ENCODE measurements at places on chromosomes 2 and 18. TPM values are rescaled to one million over a fixed set of nuclear protein-coding genes. Genes with fewer than 3 reads are reported as not detected.

GRCh38 chr2:43193652-43194120, 32.7 kb downstream of the ZFP36L2 start:
- H3K27me3 ChIP-seq, result no peaks in the 10 kb centered on the region
- no peak for DNase-seq
- peak overlapping the region; percentile 80 for H3K4me3 ChIP-seq
- peaks cover 3% of the 10 kb centered on the region for H3K36me3 ChIP-seq
- H3K27ac ChIP-seq, result peak overlapping the region; percentile 74
- peaks cover 56% of the 10 kb centered on the region for H3K4me1 ChIP-seq

- no peaks in the 10 kb centered on the region for H3K36me3 ChIP-seq
- DNase-seq, result no peak
- H3K4me3 ChIP-seq, result no peak overlapping the region
- H3K27ac ChIP-seq, result no peak overlapping the region
Observed at GRCh38 chr2:30756051-30756719, 51.1 kb downstream of the CAPN13 start.

DNA sequence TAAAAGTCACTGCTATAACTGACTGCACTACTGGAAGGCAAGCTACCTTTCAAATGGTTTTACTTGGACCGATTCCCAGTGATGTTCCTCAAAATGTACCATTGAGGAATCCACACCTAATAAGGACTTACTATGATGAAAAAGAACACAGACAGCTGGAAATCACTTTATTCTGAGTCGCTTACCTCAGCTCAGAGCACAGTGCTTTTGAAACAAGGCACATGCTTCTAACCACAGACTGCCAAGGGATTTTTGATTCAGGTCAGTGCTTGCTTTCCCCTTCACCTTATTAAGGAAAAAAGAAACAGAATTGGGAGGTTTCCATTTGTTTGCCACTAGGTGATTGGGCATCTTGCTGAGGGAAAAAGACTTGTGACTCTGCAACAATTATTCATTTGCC, 707.5 kb upstream of the FSHR start:
- no peak overlapping the region for H3K27ac ChIP-seq
- no peaks in the 10 kb centered on the region for H3K27me3 ChIP-seq
- DNase-seq, result no peak
- no peaks in the 10 kb centered on the region for H3K36me3 ChIP-seq

GRCh38 chr2:100228415-100228814, 86.0 kb upstream of the AFF3 start:
- no peaks in the 10 kb centered on the region for H3K36me3 ChIP-seq
- no peak overlapping the region for H3K4me3 ChIP-seq
- DNase-seq, result no peak
- peaks cover 11% of the 10 kb centered on the region for H3K4me1 ChIP-seq

DNA sequence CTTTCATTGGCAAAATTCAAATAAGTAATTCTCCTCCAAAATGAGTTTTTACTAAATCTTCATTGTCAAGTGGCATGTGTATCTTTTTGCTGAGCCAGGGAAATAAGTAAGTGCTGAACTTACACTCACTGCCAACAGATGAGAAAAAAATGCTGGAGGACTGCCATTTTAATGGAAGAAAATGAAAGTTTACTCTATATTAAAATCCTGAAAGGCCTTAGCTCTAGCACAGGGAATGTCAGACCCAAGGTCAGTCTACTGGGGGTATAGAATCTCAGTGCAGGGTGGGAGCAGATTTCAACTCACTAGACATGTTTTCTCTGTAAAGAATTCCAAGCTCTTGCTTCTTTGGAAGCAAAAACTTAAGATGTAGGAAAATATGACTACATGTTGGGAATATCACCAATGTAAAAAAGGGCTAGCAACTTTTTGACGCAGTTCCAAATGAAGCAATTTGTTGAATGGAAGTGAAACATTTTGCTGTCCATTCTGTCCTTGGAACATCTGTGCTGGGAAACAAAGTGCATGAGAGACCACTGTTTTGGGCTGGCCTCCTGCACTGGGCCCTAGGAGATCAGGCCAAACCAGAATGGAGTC, 127.0 kb downstream of the ST6GAL2 start:
- H3K27me3 ChIP-seq, result no peaks in the 10 kb centered on the region
- DNase-seq, result no peak
- no peaks in the 10 kb centered on the region for H3K36me3 ChIP-seq
- H3K4me3 ChIP-seq, result no peak overlapping the region
- H3K27ac ChIP-seq, result no peak overlapping the region

The UCN gene
- 4.9 TPM for total RNA-seq

Measured in activated T-cell treated with anti-CD3 and anti-CD28 coated beads, Interleukin-2, amount 50 U/mL, for 72 hours (primary cell).